ENCODE measurements at places on chromosomes 13 and 19.

DNA sequence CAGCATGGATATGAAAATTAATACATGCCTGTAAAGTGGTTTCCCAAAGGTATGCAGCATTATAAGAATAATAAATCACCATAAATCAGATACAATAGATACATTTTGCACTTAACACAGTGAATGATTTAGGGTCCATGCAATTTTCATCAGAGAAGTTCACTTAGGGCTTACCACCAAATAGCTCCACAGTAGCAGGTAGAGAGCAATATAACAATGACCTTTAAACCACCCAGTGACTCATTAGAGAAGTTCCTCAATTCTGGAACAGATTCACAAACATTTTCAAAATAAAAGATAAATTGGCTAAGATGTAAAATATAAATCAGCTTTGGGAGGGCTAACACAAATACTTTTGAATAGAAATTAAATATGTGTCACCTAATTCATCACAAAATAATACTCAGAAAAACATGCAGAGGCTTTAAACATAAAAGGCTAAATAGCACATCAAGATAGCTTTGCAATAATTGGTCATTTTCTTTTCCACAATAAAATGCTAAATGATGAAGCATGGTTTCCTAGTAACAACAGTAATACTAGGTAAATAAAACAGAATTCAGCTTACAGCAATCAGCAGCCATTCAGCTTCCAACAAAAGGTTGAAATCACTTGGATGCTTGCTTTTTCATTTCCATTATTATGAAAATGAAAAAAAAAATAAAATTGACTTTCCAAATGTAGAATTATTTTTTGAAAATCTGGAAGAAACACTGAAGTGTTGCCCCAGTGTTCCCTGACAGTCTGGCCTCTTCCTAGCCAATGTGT is 84.3 kb upstream of the NBEA start:
- DNase-seq: no peak

DNA sequence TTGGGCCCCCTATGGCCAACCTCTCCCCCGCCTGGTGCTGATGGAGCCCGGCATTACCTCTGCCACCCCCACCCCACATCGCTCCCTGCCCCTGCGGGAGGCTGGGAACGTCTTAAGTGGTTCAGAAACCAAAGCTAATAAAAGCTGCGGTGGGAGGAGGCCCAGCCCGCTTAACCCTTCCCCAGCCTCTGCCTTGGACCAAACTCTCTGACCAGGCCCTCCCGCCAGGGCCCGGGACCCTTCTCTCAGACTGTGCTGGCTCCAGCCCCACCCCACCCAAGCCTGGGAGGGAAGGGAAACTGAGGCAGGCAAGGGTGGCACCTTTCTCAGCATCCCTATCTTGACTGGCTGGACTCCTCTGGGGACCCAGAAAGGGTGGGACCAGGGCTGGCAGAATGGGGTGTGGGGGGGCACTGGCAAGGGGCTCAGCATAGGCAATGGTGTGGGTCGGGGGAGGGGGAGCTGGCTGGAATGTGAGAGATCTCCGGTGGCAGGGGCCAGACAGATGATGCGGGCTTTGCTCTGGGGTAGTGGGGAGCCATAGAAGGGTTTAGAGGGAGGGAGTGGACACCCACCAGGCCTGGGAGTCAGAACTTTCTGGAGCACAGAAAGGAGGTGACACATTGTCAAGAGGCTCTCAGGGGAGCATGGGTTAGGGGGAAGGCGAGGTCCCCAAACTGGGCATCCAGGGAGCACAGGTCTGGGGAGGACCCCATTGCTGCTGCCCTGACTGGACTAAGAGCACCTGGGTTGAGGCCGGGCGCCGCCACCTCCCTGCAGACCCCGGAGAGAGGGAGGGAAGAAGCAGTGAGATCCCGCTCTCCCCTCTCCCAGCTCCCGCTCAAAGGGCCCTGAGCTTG is 21.9 kb downstream of the SMIM24 start:
- DNase-seq: no peak

- DNase-seq: no peak
Observed at GRCh38 chr19:3855320-3855719, 13.5 kb downstream of the ZFR2 start.

DNA sequence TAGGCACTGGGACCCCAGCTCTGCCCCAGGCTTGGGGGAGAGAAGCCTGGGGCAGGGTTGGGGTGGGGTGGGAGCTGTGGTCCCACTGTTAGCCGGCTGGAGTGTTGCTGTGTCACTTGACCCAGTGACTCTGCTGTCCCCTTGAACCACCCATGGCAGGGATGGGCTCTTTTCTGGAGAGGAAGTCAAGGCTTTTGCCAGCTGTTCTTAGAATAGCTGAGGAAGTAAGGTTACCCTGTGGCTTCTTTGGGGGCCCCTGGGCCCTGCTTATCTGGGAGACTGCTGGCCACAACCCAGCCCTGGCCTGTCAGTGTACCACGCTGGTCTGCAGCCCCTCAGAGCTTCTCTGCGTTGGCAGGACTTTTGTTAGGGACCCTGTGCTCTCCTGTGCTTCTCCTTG is 9.1 kb downstream of the PNPLA6 start:
- no peak for DNase-seq

DNA sequence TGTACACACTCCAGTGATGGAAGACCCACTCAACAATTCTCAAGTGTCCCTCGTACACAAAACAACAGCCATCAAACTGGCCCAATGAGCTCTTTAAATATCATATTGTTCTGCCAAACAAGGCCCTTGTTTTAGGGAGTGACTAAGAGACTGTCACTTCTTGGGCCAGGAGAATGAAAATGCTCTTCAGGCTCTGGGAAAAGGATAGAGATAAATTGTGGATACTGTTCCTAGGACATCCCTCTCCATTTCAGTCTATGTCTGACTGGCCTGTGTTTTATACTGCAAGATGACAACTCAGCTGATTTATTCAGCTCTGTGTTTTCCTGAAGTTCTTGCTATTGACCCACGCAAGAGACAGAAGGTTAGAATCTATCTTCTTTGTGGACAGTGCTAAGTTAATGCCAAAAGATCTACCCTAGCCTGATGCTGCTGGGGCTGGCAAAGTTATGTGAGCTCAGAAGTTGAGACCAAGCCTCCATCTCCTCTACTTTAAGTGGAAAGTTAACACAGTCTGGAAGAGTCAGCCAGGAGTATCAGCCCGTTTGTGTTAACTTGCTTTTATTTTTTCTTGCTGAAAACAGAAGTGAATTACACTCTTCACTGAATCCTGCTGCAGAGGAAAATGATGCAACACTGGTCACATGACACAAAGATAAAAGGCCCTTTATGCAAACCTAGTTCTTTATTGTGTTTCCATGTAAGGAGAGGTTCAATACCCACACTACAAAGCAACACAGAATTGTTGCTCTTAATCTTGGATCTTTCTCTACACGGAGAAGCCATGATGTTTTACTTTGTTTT is 14.6 kb downstream of the FRY start:
- no peak for DNase-seq

- DNase-seq: peak; percentile 87
Observed at GRCh38 chr13:90867336-90867683, 480.2 kb upstream of the MIR17HG start.

DNA sequence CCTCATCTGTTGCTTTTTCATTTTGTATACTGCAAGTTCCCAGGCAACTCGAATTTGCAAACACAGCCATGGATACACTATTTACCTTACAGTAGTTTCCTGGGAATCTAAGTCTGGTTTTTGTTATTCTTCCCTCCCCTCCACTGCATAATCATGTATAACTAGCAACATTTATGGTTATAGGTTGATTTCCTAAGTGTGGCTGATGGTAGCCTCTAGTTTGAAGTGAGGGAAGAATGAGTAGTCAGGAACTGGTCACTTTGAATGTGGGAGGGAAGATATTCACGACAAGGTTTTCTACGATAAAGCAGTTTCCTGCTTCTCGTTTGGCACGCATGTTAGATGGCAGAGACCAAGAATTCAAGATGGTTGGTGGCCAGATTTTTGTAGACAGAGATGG is at the start of gene KCNRG:
TSS of gene KCNRG (plus strand) at position 187 of the 400 bp plus-strand sequence. CDS start at position 237, 50 bp downstream.
- DNase-seq: no peak

GRCh38 chr19:38306236-38306635 is 2.2 kb downstream of the C19orf33 start:
- no peak for DNase-seq

- DNase-seq: no peak
Observed at GRCh38 chr19:44725251-44725650, 23.3 kb upstream of the BCL3 start.

GRCh38 chr19:31562966-31563612 is 213.9 kb upstream of the TSHZ3 start:
- no peak for DNase-seq

DNA sequence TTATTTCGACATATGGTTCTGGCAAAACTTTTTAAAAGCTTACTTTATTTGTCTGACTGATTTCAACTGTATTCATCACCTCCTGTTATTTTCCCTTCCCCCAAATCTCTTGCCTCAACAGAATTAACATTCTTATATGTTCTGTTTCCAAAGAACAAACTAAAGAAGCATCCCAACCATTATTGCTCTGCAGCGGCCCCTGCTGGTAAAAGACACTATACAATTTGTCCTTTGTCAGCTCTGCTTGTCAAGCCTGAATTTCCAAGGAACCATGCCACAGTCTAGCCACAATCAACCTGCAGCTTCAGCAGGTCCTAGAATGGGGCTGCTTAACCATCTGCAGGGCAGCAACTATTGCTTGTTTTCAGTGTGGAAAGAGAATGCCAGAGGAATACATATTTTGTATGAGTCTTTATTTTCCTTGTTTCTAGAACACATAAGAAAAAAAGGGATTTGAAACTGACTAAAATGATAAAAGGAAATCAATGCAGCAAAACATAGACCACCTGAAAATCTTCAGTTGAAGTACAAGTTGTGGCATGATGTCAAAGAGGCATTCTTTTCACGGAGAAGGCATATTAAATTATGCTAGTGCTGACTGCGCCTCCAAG is 845.3 kb downstream of the DIAPH3 start:
- peak; percentile 80 for DNase-seq

DNA sequence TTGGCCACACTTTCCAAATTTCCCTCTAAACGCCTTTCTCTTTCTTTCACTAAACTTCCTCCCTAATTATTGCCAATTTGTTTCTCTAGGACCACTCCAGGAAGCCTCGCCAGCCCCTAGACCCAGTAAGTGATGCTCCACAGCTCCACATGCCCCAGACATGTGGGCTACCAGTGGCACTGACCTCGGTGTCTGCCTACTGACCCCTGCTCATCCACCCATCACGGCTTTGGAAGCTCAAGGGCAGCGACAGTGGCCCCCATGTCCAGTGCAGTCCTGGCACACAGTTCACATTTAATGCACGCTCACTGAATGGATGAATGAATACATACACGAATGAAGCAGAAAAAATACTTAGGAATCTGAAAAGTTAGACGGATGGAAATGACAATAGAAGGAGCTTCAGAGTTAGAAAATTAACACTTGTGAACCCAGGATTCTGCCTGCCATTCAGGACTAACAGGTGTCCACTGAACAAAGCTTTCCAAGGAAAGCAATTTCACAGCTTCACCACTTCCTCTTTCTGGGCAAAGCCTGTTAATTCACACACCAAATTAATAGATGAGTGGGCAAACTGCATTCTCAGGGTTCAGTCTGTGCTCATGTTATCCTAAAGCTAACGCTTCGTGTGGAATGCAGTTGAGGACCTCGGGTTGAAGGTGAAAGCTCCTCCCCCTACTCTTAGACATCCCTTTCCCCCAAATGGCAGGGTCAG is 50.9 kb downstream of the CCDC70 start:
- no peak for DNase-seq

DNA sequence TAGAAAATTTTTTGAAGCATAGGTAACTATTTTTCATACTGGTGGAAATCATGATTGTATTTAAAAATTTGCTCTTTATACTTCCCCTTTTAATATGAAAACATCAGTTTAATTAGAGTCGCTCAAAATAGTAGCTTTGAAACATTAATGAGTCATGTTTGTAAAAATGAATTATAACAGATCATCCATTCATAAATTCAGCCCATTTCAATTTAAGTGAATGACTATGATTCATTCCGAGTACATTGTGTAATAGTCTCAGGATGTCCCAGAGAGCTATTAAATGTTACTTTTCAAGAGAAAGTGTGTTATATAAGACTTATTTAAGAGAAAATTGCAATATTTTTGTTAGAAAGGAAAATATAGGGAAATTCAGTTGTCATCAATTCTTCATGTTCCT is 111.0 kb downstream of the FNDC3A start:
- no peak for DNase-seq

DNA sequence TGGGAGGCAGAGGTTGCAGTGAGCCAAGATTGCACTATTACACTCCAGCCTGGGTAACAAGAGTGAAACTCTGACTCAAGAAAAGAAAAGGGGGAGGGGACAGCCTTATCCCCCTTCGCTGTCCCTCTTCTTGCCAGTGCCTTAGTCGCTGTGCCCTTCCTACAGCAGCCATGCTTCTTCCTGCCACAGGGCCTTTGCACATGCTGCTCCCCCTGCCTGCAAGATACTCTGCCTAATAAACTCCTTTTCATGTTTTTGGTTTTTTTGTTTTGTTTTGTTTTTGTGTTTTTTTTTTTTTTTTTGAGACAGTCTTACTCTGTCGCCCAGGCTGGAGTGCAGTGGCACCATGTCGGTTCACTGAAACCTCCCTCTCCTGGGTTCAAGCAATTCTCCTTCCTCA is 21.4 kb downstream of the NWD1 start:
- no peak for DNase-seq

GRCh38 chr19:47013041-47013517 is 6.6 kb upstream of the NPAS1 start:
- peak; percentile 91 for DNase-seq

DNA sequence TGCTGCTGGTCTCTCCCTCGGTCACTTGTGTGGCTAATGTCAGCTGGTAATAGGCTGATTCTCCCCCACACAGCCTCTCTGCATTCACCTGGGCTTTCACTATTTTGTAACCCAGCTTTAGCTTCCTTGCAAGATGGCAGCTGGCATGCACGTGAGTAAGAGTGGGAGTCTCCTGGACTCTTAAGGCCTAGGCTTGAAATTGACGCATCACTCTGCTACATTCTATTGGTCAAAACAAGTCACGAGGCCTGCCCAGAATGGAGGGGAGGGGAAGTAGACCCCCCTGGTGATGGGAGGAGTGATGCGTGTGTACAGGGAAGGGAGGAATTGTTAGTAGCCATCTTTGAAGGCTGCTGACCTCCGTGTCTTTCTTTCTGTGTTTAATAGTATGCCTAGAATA is 24.9 kb upstream of the PNMA8B start:
- peak; percentile 60 for DNase-seq

GRCh38 chr19:13717194-13717643 is 47.1 kb upstream of the MRI1 start:
- DNase-seq: no peak

DNA sequence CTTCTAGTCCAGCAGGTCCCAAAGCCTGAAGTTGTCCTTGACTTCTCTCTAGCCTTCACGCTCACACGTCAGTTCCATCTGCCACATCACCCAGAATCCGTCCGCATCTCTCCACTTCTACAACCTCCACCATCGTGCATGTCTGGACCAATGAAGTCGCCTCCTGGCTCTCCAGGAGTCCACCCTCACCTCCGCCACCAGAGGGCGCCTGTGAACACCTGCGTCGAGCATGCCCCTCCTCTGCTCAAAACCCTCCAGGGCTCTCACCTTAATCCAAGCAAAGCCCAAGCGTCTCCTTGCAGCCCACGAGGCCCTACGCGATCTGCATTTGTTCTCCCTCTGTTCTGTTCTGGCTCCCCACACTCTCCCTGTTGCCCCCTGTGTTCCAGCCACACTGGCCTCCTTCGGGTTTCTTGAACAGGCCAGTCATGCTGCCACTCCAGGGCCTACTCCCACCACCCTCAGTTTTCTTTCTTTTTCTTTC is 3.7 kb downstream of the USHBP1 start:
- DNase-seq: peak; percentile 82

- DNase-seq: no peak
Observed at GRCh38 chr13:33773790-33774462, 44.0 kb upstream of the RFC3 start.

All from testis (tissue), 5 donors.